NCI-H2171 treated with DMSO at 0.1 percent for 48 hours (cell line): ENCODE measurements at places on chromosomes 4 and X.

DNA sequence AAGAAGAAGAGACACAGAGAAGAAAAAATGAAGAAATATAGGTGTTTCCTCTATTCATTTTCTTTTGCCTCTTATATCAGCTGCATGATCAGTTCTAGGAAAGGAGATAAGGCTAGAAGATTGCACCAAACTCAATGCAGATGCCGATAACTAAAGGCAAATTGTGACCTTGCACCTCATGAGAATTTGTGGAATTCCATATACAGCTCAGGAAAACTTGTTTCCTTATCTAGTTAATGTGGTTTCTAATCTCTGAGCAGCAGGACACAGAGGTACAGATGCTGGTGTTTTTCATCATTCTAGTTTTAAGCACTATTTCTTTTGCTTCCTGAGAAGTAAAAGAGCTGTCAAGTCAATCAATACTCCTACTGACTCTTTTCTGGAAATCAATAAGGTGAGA, 104.6 kb upstream of the NWD2 start:
- DNase-seq: no peak

DNA sequence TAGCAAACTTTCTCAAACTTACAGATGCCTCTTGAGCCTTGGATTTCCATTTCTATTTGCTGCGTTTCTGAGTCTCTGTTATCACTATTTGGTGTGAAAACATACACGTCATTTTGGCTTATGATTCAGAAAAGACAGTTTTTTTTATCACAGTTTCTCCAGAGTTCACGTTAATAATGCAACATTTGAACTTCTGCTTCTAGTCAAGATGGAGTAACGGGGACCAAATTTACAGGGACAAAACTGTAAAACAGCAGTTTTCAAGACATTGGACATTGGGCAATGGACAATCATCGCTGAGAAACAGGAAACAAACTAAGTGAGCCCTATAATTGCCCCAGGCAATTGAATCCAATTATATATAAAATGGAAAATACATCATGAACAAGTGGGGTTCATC, 36.2 kb upstream of the TASL start:
- DNase-seq: no peak

DNA sequence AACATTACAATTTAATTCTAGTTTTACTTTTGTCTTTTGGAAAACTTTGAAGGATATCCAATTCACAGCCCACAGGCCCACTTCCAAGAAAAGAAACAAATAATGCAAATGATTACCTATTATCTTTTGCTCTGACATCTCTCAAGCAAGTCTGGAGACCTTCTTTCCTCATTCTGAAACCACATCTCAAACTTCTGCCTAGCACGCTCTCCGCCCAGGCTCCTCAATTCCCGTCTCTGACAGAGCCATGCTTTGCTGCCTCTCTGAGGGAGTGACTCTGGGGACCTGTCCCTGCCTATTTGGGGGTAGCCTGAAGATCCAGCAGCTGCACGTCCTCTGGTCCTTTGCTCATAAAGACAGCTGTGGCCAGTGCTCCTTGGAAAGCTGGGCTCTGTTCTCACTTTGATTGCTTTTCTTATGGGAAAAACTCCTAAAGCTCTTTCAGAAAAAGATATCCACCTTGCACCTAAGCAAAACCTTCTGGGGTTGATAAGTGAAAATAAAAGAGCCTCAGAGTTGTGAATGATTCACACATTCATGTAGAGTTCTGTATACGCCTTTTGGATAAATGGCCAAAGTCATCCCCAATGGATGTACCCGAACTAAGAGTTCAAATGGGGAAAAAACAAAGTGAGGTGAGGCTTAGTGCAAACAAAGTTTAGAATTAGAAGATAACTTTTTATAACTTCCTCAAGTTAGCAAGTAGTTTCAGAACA, 72.4 kb upstream of the TNIP3 start:
- DNase-seq: no peak

DNA sequence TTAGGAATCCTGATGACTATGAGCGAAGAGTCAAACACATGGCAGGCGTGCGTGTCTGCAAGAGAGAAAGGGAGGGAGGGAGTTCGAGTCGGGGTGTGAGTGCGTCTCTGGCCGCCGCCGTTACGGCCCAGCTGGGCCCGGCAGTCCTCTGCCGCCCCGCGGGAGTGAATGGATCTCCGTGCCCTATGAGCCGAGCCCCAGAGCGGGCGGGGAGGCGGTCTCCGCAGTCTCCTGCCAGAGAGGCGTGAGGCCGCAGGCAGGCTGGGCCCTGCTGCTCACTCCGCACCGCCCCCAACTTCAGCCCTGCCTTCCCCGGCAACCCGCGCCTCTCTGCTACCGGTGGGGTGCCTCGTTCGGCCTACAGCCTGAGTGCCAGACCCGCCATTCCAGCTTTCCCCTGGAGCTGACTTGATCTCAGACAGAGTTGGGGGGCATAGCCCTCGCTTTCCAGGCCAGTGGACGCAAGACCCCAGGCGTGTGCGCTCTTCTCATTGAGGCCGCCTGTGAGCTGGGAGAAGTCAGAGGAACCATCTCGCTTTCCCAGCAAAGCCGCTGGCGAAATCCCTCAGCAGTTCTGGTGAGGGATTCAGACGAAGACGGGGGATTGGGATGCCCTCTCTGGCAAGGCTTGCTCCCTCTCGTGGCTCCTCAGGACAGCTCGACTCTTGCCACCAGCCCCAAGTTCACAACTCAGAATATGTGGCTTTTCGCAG, 1.4 kb downstream of the SLC16A2 start:
- peak; percentile 14 for DNase-seq

GRCh38 chr4:55866290-55866907, 13.0 kb downstream of the EXOC1 start:
- DNase-seq: no peak

DNA sequence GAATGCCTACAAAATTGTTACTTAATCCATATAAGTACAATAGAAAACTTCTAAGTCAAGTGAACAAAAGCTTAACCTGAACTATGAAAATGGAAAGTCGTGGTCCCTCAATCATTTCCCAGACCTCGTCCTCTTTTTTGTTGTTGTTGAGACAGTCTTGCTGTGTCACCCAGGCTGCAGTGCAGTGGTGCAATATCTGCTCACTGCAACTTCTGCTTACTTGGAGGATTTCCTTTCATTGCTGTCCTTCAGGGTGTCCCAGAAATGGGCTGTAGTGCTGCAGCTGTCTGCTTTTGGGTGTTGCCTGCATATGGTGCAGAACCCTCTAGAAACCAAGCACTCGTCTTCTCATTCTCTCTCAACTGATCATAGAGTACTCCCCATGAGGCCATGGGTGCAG, 75.0 kb upstream of the IL2 start:
- no peak for DNase-seq

- no peak for DNase-seq
These were observed 47.8 kb downstream of the ELF2 start for GRCh38 chr4:139129206-139129605.

GRCh38 chrX:22987452-22987851, 12.3 kb upstream of the DDX53 start:
- no peak for DNase-seq

GRCh38 chr4:107913283-107913899, 18.0 kb upstream of the CYP2U1 start:
- DNase-seq: peak; percentile 17

DNA sequence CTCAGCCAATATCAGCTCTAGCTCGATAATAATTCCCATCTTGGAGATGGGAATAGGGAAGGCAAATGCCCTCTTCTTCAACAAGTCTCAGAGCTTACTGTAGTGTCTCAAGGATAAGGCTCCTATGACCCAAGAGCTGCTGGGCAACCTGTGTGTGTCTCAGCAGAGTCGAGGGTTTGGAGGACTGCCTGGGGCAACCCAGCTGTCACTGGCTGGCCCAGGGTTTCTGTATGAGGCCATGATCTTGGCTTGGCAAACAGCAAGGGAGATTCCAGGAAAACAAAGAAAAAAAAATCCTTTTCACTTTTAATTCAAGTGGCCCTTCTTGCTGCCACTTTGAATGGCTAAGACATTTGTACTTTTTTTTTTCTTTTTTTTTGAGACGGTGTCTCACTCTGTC, 34.4 kb downstream of the TMSB4X start:
- DNase-seq: no peak

- DNase-seq: no peak
These were observed 20.9 kb downstream of the SPIN3 start for GRCh38 chrX:56974408-56974807.

GRCh38 chr4:58456727-58457384, 1346.7 kb upstream of the IGFBP7 start:
- no peak for DNase-seq

GRCh38 chrX:132565273-132565672, 76.4 kb upstream of the MBNL3 start:
- no peak for DNase-seq

DNA sequence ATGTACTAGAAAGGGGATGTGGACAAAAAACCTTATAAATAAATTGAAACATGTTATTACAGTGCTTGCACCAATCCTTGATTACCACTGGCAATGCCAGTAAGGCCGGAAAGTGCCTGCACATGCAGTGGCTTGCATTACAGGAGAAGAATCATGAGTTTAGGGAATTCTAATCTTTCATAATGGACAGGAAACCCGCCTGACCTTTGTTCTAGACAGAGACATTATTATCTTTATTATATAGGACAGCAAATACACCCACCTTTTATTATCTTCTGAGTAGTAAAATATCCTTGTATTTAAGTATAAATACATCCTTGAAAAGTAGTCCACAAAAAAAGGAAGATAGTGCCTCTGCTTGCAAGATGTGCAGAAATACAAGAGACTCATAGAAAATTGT, 379.9 kb upstream of the LCORL start:
- no peak for DNase-seq

DNA sequence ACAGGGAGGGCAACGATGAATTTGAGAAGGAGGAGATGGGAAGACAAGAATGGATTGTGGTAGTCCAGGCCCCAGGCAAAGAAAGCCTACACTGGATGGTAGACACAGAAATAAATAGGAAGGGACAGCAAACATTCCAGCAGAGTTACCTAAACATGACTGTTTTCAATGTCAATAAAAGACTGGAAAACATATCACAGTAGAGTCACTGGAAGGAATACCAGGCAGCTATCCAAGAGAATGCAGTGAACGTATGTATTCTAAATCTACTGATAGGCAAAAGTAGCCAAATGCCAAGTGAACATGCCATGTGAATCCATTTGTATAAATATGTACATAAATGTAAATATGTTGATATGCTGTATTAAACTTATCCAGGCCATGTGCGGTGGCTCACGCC, 183.0 kb downstream of the PALLD start:
- DNase-seq: no peak

DNA sequence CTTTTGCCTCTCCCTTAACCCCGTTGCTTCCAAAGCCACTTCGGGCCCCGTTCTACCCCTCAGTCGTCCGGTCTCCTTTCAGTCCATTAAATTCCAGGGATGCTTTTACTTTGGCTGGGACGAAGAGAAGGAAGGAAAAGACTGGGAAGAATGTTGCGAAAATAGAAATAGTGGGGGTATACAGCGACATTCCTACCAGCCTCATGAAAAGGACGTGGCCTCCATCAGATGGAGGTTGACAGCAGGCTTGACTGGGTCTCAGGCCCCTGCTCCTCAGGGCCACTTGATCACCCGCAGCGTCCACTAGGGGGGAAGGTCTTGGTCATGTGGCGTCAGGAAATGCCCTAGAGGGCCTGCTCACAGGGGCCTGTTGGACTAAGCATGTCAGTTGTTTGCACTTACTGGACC, 657 bp upstream of the ANKRD50 start:
- DNase-seq: peak; percentile 44

DNA sequence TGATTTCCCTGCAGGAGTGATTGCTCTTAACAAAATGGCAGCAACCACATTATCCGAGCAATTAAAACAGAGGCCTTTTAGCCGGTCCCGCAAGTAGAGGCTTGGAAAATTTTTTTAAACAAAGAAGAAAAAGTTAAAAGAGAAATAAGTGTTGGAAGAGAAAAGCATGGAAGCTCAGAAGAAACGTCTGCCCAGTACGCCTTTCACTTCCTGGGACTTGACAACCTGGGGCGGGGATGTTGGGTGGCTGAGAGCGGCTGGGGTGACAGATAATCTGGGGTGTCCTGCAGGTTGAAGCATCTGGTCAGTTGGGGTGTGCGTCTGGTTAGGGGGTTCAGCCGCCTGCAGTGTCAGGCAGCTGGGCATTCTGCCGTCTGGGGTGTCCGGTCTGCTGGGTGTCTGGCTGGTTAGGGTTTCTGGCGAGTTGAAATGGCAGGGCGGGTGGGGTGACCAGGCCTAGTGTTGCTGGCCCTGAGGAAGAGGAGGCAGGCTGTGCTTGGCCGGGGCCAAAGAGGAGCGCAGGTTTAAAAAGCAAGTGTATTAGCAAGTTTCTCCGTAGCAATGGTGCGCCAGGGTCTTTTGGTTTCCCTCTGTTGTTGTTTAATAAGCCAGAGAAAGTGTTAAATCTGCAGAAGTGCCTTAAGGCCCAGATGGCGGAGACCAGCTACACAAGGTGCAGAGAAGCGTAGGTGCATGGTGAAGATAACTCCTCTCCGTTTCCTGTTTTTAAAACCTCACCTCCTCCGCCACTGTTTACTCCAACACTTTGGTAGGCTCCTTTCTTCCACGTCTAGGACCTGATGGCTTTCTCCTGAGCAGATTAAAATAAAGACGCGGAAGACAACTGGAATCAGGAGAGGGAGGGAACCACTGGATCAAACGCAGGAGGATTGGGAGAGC, 5.6 kb downstream of the HAND2 start:
- DNase-seq: no peak

GRCh38 chr4:109444182-109444844, 10.7 kb downstream of the SEC24B start:
- DNase-seq: no peak

GRCh38 chrX:51242212-51242611, 90.4 kb upstream of the NUDT10 start:
- no peak for DNase-seq

GRCh38 chr4:6199422-6199921, 877 bp downstream of the JAKMIP1 start:
- no peak for DNase-seq

DNA sequence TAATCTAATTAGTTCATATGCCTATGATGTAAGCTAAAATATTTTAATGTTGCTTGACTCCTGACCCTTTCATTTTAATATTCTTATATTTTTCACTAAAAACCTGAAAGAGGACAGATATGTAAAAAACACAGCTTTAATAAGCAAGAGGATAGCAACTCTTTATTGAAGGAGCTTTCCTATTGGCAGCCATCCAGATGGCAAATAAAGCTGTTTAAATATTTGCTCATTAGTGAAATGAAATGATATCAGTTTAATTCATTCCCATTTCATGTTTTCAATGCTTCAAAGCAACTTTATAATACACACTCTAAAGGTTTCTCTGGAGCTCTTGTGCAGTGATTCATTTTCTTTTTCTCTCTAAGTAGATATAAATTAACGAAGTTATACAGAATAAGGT, 473.4 kb downstream of the PCDH7 start:
- DNase-seq: no peak
